ENCODE measurements at places on chromosomes 11 and 22.

GRCh38 chr11:8838248-8838647 is 72.7 kb upstream of the AKIP1 start:
- DNase-seq = no peak

DNA sequence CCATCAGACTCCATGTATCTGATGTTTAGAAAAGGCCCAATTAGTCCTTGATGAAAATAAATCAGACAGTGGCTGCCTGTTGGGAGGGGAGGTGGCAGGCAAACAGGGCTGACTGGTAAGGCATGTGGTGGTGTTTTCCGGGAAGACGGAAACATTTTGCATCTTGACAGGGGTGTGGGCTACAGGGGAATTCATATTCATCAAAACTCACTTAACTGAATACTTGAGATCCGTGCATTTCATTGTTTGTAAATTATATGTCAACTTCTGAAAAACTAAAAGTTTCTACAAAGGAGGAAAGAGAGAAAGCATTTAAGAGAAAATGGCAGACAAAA is 10.1 kb upstream of the MOB2 start:
- DNase-seq = no peak

DNA sequence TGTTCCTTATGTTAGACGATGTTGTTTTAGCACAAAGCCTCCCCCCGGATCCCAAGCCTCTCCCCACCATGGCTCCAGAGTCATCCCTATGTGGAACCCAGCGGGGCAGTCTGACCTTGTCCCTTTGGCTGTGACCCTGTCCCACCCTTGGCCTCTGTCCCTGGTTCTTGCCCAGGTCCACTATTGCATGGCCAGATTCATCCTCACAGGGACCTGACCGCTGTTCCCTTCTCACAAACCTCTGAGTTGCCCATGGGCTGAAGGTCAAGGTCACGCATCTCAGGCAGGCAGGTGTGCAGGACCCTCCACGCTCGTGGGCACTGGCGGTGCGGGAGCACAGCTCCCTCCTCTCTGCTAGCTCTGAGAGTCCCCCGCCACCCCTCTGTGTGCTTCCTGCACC is 39.0 kb downstream of the BCR start:
- DNase-seq = no peak

DNA sequence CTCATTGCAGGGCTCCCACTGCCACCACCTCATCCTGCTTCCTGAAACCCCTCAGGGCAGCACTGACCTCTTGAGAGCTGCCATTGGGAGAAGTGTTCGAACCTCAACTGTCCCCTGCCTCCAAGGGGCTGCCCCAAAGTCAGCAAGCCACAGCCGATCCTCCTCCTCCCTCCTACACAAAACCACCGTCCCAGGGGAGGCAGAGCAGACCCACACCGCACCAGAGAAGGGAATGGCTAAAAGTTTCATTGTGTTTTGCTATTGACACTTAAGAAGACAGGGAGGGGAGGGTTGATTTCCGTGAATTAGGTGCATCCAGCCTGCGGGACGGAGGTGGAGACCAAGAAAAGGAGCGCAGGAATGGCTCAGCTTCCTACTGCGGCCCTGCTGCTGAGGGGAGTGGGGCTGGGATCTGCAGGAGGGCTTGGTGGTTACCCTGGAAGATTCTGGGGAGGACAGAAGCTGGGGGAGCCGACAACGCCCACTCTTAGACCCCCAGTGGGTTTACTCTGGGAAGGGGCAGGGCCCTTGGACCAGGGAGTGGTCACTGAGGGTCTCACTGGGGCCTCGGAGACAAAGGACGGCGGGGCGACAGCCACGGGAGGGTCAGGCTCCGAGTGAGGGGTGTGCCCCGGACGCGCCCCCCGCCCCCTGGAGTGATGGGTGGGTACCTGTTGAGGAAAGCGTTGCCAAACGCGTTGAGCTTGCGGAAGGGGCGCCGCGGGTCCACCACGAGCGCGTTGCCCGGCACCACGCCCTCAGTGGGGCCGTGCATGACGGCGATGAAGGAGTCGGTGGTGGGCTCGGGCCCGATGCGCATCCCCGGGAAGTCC is 815 bp downstream of the EHD1 start:
- DNase-seq = no peak

DNA sequence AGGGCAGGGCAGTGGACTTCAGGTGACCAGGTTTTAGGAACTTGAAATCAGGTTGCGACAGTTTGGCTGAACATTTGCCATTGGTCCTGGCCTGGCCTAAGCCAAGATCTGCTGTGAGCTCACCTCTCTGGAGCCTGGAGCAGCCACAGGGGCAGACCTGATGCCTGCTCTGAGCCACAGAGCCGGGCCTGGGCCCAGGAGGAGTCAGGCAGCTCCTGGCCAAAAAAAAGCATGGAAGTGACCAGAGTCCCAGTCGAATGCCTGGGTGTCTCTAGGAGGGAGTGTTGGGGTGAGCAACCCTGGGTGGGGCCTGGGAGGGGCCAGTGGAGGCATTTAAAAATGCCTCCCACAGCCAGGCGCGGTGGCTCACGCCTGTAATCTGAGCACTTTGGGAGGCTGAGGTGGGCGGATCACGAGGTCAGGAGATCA is 6.0 kb upstream of the OMP start:
- no peak for DNase-seq

DNA sequence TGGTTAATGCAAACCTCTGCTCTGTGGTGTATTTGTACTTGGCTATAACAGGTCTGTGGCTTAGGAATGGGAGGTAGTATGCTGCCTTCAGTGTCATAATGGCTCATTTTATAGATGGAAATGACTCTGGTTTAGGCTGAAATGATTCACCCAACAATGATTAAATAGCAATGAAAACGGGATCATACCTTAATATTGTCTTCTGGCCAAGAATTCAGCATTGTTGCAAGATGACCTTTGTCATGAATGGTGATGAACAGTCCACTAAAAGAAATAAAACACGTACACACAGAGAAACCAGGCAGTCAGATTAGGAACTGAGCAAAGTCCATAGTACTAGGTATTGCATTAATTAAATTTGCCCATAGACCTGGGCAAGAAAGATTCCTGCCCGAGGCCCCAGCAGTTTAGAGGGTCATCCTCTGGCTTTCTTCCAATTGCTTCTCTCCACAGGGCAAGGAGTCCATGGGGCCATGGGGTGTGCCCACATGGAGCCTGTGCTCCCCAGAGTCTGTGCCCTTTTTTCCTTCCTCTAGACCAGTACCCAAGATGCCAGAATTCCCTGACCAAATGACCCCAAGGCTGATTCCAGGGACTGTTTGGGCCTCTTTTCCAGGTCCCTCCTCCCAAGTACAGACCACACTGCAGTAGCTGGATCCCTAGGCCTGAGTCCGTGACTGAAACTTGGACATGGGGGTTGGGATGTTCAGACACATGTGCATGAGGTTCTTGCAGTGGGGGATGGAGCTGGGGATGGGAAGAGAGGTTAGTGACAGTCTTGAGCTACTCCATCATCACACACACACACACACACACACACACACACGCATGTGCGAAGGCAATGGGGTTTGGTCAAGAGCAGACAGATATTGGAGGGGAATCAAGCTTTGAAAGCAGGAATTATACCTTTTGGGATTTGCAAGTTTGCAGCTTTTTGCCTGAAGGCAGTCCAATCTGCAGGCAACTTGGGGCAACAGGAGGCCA is 134.2 kb downstream of the CCDC81 start:
- no peak for DNase-seq

- no peak for DNase-seq
Measured at GRCh38 chr22:47659467-47660223, 897.2 kb downstream of the TBC1D22A start.

DNA sequence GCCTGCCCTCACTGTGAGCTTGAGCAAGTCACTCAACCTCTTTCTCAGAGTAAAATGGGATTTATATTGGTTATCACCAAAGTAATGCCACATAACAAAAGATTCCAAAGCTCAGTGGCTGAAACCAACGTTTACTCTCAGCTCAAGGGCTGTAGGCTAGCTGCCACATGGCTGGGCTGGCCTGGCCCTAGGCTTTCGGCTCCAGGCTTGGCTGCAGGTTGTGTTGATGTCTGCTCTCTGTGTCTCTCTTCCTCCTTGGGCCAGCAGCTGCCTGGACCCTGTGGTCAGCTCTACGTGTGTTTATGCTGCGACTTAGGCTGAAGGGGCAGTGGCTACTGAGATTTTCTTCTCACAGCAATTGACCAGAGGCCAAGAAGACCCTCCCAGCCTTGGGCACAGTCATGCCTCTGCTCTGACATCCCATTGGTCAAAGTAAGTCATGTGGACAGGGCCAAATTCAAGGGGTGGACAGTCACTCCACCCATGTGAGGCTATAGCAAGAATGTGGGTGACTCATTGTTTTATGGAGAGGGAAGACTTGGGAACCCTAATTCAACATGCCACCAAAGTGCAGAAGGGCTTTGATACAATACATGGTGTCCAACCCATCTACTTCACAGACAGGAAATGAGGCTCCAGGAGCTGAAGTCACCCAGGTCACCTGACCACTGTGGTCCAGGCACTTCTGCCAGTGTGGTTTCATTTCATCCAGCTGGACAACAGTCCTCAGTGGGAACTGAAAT is 90.6 kb downstream of the TSPAN18 start:
- no peak for DNase-seq

DNA sequence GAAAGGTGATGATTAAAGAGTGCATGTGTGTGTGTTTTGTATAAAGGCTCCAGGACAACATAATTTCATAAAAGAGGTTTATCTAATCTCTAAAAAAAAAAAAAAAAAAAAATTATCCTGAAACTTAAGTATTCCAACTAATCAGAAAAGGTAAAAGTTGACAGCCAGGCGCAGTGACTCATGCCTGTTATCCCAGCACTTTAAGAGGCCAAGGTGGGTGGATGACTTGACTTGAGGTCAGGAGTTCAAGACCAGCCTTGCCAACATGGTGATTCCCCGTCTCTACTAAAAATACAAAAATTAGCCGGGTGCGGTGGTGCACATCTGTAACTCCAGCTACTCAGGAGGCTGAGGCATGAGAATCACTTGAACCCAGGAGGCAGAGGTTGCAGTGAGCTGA is 632.7 kb upstream of the CHORDC1 start:
- no peak for DNase-seq

- DNase-seq = no peak
Measured at GRCh38 chr11:111960916-111961315, 23.8 kb downstream of the DIXDC1 start.

DNA sequence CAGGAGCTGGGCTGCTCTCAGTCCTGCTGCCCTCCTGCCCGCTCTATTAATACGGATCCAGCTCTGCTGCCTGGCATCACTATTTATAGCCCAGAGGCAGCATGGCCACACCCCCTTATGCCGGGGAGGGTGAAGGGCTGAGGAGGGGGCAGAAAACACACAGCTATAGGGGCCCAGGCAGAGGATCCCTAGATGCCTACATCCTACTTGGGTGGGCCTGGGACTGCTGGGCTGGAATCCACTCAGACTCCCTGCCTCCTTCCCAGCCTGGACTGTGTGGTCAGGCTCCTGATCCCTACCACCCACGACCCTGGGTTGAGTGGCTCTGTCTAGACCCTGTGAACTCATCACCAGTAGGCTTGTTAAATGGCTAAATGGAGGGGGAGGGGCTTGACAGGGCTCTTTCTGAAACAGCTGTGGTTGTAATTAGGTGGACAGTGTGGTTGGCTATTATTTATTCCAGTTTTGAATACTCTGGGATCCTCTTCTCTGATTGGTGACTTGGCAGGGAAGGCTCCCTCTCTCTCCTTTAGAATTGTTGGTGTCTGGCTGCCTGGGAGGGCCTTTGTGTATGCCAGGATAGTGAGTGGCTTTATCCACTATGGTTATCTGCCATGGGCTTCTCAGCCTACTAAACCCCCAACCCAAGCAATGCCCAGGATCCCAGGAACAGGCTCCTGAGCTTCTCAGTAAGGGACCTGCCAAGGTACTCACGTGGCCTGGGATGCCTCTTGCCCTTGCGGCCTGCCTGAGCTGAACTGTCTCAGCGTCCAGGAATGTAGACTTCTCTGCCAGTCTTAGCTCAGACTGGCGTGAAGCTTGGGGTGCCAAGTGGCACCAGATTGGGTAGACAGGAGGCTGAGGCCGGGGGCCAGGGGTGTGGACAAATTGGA is 15.2 kb downstream of the PHLDB1 start:
- no peak for DNase-seq

- DNase-seq = no peak
Measured at GRCh38 chr11:122098261-122098980, 17.6 kb downstream of the BLID start.

- no peak for DNase-seq
Measured at GRCh38 chr22:19951346-19951745, 9.7 kb upstream of the TXNRD2 start.

- DNase-seq = peak; percentile 34
Measured at GRCh38 chr11:2376751-2377451, at the start of gene CD81. CD81 (plus strand) TSS chr11:2377310; CDS start chr11:2377550, 240 bp downstream.

DNA sequence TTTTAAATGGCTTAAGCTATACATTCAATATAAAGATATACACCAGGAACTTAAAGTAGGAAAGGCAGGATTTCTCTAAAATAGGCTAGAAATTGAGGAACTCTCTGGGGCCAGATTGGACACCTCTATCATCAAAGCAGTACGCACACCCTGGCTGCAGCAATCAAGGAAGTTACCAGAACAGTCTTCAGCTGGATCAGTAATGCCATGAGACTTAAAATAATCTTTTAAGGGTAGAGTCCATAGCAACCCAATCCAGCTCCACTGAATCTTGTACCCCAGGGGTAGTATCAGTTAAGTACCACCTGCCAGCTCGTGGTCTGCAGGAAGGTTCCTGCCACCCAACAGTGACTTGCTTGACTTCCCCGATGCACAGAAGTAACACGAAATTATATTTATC is 3.0 kb downstream of the RDX start:
- DNase-seq = no peak

DNA sequence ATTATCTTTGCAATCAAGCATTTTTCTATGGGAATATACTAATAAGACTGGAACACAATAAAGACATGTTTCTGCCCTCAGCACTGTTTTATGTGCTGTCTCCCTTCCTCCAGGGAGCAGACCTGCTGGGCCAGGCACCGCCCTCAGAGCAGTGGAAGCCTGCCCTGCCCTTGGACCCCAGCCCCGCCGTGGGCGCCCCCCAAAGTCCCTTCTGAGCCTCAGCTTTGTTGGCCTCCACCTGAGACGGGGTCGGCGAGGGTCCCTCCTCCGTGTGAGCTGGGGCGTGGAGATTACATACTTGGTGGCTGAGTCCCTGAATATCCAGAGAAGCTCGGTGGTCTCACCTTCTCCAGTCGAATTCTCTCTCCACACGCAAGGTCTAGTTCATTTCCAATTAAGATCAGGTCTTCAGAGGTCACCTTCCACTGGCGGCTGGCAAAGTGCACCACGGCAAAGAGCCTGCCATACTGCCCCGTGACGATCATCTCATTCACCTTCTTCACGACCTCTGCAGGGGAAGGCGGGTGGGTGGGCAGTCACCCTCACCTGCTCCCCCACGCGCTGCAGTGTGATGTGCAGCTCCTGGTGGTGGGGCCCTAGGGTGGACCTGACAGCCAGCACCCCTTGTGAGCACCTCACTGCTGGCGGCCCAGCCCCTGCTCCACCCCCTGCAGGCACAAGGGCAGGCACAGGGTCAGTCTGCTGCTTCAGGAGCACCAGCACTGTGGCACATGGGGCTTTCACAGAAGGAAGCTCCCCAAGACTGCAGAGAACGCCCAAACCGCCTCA is 7.3 kb downstream of the MRPL21 start:
- no peak for DNase-seq

DNA sequence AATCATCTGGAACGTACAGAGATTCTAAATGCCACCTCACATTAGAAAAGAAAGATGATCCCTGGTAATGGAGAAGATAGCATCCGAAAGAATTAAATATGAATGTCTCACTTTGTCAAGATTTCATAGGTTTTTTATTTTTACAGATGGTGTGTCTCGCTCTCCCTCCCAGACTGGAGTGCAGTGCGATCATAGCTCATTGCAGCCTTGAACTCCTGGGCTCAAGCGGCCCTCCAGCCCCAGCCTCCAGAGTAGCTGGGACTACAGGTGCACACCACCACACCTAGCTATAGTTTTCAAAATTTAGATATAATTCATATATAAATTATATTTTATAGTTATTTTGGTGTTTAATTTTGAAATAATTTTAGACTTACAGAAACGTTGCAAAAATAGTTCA is 16.7 kb upstream of the SMTN start:
- DNase-seq = no peak
